ENCODE measurements at places on chromosomes 6 and 20.

DNA sequence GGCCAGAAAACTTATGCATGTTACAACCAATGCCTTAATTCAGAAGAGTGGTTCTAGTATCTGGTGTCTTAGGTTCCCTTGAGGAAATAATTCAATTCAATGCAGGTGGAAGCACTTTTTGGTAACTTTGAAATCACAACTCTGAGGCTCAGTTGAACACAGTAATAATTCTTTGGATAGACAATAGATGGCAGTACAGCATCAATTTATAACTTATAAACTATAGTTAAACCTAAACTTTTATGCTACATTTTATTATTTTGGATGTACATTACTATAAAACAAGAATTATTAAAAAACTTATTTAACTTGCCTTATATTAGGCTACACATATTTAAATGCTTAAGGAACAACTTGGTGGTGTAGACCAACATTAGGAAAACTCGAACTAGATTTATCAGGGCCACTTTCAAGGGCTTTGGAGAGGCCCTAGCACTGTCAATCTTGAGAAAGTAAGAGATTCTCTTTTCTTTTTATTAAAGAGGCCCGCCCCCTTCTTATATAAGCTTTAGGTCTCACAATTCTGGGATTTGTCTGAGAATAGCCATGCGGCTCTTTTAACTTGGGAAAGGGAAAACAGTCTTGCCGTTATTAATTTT, 85.9 kb downstream of the CRYBG1 start:
- no peak for DNase-seq

GRCh38 chr6:23218751-23219150, 649.4 kb downstream of the HDGFL1 start:
- DNase-seq: no peak

DNA sequence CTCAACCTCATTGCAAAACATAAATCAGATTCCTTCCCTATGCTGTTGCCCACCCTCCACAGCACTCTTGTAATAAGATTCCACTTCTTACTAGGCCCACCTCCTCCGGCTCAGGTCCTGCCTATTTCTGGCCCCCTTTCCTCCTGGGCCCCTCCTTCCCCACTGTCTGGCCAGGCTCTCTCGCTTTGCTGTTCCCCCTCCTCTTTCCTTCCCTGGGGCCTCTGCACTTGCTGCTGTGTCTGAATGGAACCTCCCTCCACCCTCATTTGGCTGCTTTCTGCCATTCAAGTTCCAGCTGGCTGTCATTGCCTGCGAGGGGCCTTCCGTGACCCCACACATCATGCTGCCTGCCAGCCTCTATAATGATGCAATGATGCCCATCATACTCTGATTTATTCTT, 38.9 kb downstream of the ARHGAP40 start:
- no peak for DNase-seq

DNA sequence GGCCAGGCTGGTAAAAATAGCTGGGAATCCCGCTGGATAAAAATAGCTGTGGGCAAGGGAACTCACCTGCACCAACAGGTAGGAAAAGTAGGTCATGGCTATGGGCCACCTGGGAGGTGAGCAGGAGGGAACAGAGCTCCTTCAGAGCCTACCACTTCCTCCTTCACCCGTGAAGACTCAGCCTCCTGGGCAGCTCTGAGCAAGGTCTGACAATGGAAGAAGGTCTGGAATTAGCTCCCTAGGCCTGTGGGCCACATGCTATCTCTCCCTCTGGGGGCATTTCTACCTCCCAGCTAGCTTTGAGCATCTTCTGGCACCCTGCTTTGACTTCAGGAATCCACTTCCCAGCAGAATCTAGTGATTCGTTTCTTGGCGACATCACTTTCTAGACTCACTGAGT, 153.9 kb downstream of the MRPL14 start:
- DNase-seq: no peak

DNA sequence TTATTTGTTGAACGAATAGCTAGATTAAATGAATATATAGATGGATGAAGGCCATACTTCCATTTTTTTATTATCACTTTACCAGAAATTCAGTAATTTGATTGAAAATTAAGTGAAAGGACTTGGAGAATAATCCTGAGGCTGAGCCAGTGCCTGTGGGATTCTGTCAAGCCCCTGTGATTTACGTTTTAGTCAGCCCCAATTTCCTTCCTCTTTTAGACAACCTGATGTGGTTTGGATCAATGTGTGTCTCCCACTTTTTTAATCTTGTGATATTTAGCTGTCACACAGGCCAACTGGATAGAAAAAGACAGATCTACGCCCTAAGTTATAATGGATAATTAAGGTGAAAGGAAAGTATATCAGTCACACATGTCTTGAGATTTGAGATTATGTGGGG, 188.8 kb downstream of the EDN1 start:
- DNase-seq: no peak

GRCh38 chr6:25918083-25918683, 12.3 kb downstream of the SLC17A2 start:
- DNase-seq: no peak

- DNase-seq: no peak
These were observed 10.6 kb downstream of the BFSP1 start for GRCh38 chr20:17520583-17520982.

- DNase-seq: no peak
These were observed 2.0 kb upstream of the MAFB start for GRCh38 chr20:40690836-40691565.

GRCh38 chr6:29584821-29585220, at the start of gene OR2H2:
Gene OR2H2 (plus strand): TSS chr6:29585121. CDS start chr6:29587945, 2,824 bp downstream.
- no peak for DNase-seq

GRCh38 chr6:25419879-25420278, 140.7 kb downstream of the CARMIL1 start:
- DNase-seq: no peak

- DNase-seq: no peak
These were observed 131.3 kb downstream of the ZDHHC14 start for GRCh38 chr6:157512382-157512682.

GRCh38 chr20:35560105-35560511, 18.2 kb downstream of the ERGIC3 start:
- no peak for DNase-seq

GRCh38 chr20:4713401-4713800, 8.3 kb upstream of the PRND start:
- no peak for DNase-seq

GRCh38 chr20:61623451-61623850, 371.4 kb downstream of the CDH4 start:
- DNase-seq: no peak
